Heart left ventricle (tissue), 16 donors: ENCODE measurements at places on chromosomes 3 and 15. TPM values are rescaled to one million over a fixed set of nuclear protein-coding genes. Genes with fewer than 3 reads are reported as not detected.

The COLQ gene
- 19.3 TPM for total RNA-seq

GRCh38 chr3:141164852-141165251, 66.8 kb upstream of the PXYLP1 start:
- no peak for DNase-seq

GRCh38 chr15:79185199-79185598, 94.6 kb upstream of the RASGRF1 start:
- DNase-seq, result no peak

The GRK7 gene
- total RNA-seq, result not detected

The C3orf20 gene
- total RNA-seq, result not detected

DNA sequence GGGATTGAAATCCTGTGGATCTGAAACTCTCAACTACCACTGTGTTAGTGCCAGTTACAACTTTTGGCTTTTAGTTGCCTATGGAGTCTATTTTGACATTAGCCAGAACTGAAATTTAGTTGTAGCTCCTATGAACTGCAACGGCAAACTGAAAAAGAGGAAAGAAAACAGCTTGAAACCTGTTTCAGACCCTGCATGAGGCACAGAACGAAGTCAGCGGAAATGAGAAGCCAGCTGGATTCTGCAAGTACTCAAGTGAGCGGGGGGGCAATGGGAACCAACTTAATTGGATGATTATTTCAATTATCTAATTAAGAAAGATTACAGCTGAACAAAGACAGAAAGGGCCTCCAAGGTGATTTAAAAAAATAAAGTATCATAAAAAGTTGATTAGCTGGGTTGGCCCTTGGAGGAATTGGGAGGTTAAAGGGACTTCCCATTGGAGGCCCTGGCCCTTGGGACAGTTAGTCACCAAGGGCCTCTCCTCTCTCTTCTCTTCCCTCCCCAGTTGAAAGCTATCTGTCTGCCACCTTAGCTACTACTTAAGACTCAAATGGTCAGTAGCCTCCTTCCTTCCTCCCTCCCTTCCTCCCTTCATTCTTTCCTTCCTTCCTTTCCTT, 352.1 kb downstream of the SHQ1 start:
- no peak for DNase-seq

DNA sequence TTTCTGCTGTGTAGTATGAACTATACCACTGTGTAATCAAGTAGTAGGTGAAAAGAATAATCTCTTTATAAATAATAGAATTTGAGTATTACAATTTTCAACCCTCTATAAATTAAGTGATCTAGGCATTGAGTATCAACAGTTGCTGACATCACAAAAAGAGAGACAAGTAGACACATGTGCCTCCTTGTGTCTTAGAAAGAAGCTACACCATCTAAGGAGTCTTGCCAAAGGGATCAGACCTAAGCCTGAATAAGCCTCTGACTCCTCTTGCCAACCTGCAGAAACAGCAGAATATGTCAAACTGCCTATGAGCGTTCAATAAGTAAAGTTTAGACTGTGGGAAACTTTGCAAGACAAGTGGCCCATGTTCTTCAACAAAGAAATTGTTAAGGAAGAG, 5.8 kb upstream of the MTMR10 start:
- DNase-seq, result no peak

The CHRD gene
- 4.5 TPM for total RNA-seq

DNA sequence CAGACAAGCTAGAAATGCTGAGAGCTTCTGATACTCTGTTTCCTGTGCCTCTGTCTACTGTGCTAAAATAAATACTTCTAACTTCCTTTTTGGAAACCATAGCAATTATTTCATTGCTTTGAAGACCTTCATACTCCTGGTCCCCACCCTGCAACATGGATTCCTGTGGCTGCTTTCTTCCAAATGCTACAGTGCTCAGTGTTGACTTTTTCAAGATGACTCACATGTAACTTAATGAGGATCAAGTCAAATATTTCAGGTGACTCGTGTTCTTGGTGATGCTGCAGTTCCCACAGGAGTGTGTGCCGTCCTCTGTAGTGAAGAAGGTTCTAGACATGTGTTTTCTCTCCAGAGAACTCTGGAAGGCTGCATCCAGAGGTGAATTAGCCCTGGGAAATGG, 288.6 kb downstream of the CLSTN2 start:
- no peak for DNase-seq

DNA sequence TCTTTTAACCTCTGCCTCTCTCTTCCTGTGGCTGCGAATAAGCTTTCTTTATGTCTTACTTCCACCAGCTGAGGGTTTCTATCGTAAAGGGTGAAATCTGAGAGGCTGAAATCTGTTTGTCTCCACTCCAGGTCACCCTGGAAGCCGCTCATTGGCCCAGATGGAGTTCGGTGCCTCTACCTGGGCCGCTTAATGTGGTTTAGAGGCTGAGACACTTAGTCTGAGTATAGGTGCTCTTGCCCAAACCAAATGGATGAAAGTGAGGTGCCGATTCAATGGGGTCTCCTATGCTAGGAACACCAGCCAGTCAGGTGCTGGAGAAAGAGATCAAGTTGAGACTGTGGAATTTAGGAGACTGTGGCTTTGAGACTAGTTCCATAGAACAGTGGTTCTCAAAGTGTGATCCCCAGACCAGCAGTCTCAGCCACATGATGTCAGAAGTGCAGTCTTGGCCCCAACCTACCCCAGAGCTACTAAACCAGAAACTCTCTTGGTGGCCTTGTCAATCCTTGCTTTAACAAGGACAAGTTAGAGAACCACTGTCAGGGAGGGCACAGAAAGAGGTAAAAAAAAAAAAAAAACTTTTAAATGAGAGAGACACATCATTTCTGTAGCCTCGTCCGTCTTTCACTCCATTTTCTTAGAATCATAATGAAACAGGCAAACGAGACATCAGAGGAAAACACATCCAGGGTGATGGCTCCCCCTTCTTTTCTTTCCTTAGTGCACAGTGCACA, 54.9 kb upstream of the CCR2 start:
- no peak for DNase-seq

The FOXL2 gene
- not detected for total RNA-seq

GRCh38 chr3:15601399-15602145, at the start of the genes BTD and HACL1:
Gene BTD, plus strand, starts transcription at chr3:15601745. Its CDS starts 33,695 bp downstream, at chr3:15635440.
Gene HACL1, minus strand, starts transcription at chr3:15601569. Its CDS starts 106 bp downstream, at chr3:15601463.
- DNase-seq, result peak; percentile 98

The TM4SF1 gene
- total RNA-seq, result 111 TPM

The SH3GL3 gene
- not detected for total RNA-seq

GRCh38 chr3:150723946-150724345, 20.2 kb upstream of the ERICH6 start:
- DNase-seq, result no peak

DNA sequence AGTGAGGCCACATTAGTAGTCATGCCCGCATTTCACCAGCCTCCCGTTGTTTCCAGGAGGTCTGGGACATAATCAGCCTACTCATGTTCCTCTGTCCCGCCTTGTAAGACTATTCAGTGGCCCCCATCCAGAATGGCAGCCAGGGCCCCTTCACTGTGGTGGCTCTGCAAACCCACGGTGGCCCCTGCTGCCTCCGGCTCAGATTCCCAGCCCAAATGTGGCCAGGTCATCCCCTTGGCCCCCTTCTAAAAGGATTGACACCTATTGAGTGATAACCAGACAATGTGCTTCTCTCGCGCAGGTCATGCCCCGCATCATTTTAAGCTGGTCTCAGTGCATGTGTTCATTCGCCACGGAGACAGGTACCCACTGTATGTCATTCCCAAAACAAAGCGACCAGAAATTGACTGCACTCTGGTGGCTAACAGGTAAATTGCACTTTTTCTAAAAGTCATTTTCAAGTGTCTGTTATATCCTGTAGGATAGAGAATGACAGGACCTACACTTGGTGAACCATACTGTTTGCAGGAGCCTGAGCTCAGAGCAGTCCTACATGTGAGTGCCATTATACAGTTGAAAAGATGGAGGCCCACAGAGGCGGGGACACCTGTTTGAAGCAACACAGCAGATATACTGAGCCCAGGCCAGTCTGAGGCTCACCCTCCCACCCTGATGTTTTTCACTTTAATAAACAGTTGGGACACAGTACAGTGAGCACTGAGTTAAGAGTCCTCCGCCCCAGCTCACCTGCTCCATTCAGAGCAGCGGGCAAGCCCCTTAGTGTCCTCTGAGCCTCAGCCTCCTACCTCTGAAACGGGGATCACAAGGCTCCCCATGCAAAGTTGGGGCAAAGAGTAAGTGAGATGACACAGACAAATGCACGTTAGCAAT, 47.7 kb downstream of the PXYLP1 start:
- DNase-seq, result no peak

GRCh38 chr3:14007006-14007405, 117.7 kb downstream of the CHCHD4 start:
- DNase-seq, result no peak

- no peak for DNase-seq
These were observed 6.8 kb upstream of the PRSS50 start for GRCh38 chr3:46724424-46724823.

The FGD5 gene
- total RNA-seq, result 14.9 TPM

The ACTRT3 gene
- total RNA-seq, result 0.54 TPM

The AHSG gene
- total RNA-seq, result not detected

The CORO2B gene
- total RNA-seq, result 3.0 TPM

- DNase-seq, result no peak
These were observed 5.6 kb downstream of the ZBTB38 start for GRCh38 chr3:141373768-141374526.

- peak; percentile 79 for DNase-seq
These were observed 596 bp downstream of the PRKAR2A start for GRCh38 chr3:48847053-48847503.

The CCDC54 gene
- total RNA-seq, result not detected

GRCh38 chr3:30476368-30477084, 129.9 kb upstream of the TGFBR2 start:
- no peak for DNase-seq

DNA sequence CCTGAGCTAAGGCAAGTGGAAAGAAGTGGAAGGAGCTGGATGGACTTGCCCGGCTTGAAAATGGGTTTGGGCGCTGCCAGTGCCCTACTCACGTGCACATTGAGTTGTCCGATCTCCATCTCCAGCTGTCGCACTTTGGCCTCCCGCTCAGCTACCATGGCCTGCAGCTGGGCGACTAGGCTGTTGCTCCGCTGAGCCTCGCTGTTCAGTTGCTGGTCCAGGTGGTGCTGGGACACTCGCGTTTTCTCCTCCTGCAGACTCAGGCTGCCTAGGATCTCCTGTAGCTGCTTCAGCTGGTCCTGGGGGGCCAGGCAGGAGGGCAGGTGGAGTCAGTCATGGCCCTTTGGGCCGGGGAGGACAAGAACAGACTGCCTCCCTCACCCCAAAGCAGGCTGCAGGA, 33.0 kb upstream of the HHATL start:
- no peak for DNase-seq

DNA sequence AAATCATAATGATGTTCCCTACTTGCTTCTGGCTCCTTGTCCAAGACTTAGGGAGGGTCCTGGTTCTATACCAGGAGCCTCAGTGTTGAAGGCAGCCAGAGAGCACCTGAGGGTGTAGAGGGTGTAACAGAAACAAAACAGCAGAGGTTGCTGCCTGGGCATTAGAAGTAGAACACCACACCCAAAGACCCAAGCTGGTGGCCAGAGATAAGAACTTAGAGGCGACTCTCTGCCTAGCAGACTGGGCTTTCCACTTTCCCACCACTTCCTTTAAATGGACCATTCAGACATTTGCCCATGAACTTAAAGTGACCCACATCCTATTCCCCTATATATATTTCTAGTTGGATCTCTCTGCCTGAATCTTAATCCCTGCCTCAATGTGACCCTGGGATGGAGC, 189.8 kb downstream of the KLF13 start:
- DNase-seq, result no peak

DNA sequence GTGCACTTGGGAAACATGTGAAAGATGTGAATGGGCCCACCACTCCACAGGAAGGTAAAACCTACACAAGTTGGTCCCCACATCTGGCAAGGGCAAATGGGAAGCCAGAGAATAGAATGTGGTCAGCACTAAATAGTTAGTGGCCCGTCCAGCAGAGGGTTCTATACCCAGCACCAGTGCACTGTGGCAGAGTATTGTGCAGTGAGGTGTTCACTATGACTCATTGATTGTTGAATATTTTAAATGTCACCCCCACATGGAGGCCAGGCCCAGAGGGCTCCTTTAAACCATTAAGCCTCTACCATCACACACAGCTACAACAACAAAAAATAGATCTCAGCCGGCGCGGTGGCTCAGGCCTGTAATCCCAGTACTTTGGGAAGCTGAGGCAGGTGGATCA, 11.7 kb downstream of the FRMD5 start:
- DNase-seq, result no peak

DNA sequence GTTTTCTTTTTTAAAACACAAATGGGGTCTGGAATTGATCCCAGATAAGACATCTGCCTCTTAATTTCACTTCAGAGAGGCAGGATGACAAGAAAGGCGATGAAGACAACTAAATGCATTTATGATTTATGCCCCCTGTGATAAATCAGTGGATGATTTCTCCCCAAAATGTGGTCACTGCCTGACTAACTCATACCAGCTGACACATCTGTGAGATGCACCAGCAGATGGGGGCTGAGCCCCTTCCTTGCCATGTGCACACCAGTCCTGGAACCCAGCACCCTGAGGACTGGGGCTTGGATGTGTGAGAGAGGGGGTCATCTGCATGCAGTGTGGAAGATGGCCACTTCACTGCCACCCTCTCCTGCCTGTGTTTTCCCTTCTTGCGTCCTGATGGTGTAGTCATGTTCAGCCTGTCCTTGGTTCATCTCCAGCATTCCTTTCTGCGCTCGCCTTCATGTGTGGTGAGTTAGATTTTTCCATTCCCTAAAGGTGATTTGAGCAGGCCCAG, 264.3 kb downstream of the LRTM1 start:
- DNase-seq, result no peak

The LAMB2 gene
- total RNA-seq, result 625 TPM

DNA sequence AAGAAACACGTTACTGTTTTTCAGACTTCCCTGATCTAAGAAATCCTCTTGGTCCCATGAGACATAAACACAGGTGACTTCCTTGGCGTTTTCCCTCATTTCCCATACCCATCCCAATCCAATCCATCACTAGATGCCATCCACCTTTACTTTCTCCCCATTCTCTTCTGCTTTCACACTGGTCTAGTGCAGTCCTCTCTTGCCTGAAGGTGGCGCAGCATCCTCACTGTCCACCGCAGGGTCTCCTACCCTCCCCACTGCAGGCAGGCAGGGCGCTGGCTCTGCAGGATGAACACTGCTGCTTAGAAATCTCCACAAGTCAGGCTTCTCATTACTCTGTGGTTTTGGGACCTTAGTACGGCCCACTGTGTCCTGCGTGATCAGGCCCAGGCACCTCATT, 58.2 kb downstream of the RAB7A start:
- DNase-seq, result peak; percentile 74

The PFKFB4 gene
- 2.8 TPM for total RNA-seq

DNA sequence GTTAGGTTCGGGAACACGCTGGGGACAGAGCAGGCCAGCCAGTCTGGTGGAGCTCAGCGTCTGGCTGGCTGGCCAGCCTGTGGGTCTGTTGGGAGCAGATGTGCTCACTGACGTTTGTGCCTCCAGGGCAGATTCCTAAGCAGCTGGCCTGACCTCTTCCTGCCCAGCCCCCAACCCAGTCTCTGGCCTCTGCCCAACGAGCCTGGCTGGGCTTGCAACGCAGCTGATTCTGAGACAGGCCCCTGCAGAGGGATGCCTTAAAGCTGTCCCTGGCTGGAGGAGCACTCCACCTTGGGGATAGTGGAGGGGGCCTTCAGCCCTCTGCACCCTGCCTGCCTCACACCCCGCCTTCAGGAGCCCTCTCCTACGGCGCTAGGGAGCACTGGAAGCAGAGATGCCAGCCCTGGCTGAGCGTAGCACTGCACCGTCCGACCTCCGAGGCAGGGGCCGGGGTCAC, 46.0 kb downstream of the KLF13 start:
- DNase-seq, result peak; percentile 77

The IL5RA gene
- 0.13 TPM for total RNA-seq

The PDZRN3 gene
- total RNA-seq, result 163 TPM

- no peak for DNase-seq
These were observed 29.6 kb downstream of the ADCY5 start for GRCh38 chr3:123419181-123419849.

The ALG1L2 gene
- total RNA-seq, result not detected

The SHC4 gene
- 2.2 TPM for total RNA-seq

The EPHA6 gene
- 0.79 TPM for total RNA-seq
